Mucosa of descending colon (tissue), 3 donors: ENCODE measurements at places on chromosomes 7 and 10. TPM values are rescaled to one million over a fixed set of nuclear protein-coding genes. Genes with fewer than 3 reads are reported as not detected.

The EDRF1 gene
- 24.3 TPM for total RNA-seq

- peak; percentile 30 for DNase-seq
These were observed 10.7 kb downstream of the BRAT1 start for GRCh38 chr7:2544541-2545188.

DNA sequence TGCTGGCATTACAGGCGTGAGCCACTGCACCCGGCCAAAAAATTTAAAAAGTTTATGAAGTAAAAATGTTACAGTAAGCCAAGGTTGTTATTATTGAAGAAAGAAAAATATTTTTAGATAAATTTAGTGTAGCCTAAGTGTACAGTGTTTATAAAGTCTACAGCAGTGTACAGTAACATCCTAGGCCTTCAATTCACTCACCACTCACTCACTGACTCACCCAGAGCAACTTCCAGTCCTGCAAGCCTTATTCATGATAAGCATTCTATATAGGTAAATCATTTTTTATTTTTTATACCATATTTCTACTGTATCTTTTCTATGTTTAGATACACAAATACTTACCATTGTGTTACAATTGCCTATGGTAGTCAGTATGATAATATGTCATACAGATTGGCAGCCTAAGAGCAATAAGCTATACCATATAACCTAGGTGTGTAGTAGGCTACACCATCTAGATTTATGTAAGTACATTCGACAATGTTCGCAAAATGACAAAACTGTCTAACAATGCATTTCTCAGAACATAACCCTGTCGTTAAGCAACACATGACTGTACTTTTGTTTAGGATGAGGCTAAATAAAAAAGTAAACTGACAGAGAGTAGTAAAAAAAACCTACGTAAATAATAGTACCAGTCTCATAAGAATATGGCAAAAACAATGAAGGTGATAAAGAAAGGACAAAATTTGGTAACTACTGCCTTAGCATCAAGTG, 77.8 kb upstream of the FAM133B start:
- no peak for DNase-seq

The RAB11FIP2 gene
- total RNA-seq, result 8.1 TPM

The FAM25C gene
- not detected for total RNA-seq

- no peak for DNase-seq
These were observed 64.1 kb downstream of the MICU1 start for GRCh38 chr10:72561745-72562166.

DNA sequence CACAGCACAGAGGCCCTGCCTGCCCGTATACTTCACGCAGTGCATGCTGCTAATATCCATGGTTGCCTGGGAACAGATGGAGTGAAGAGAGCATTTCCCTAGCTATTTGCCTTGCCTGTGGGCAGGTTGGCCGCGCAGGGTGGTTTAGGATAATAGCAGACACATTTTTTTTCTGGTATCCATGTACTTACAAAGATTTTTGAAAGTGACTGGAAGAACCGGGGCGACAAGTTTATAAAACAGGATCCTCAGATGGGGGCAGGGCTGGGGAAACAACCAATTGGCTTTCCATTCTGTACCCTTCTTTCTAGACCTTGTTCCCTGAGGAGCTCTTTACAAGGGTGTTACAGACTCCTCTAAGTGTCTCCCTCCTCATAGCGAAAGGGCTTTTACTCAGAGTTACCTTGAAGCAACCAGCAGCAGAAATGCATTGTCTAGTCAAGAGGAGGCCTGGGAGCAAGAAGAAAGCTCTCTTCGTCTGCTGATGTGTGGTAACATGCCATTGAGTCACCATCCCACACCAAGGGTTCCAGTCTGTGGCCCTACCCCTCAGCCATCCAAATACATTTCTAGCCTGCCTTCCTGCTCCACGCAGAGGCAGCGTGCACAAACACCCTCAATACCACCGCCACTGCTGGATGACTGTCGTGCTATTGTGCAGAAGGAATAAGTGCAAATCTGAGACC, 31.5 kb downstream of the MTURN start:
- DNase-seq, result no peak

- DNase-seq, result no peak
These were observed 178.5 kb downstream of the EBF3 start for GRCh38 chr10:129785536-129785981.

GRCh38 chr7:37421861-37422500, 26.7 kb downstream of the ELMO1 start:
- DNase-seq, result no peak

- DNase-seq, result no peak
These were observed 300.6 kb downstream of the PLXNA4 start for GRCh38 chr7:132275416-132276233.
